T-cell (primary cell): ENCODE measurements at places on chromosomes 7 and 10. TPM values are rescaled to one million over a fixed set of nuclear protein-coding genes. Genes with fewer than 3 reads are reported as not detected.

DNA sequence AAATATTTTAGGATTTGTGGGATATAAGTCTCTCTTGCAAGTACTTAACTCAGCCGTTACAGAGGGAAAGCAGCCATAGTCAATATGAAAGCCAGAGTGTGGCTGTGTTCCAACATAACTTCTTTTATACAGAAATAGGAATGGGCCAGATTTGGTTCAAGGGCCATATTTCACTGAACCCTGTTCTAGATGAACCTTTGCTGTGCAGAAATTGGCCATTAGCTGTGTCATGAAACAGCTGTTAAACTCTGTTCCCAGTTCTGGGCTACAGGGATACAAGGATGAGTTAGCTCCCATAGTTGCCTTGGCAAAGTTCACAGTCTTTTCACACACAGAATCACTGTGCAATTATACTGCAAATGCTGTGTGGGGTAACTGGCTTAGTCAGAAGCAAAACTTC lies 213.9 kb upstream of the LRRN3 start:
- no peak for DNase-seq
- no peak overlapping the region for H3K4me3 ChIP-seq
- H3K4me1 ChIP-seq = peaks cover under 1% of the 10 kb centered on the region
- H3K27me3 ChIP-seq = no peaks in the 10 kb centered on the region

GRCh38 chr10:107733328-107734130 lies 569.0 kb upstream of the SORCS1 start:
- H3K27me3 ChIP-seq = no peaks in the 10 kb centered on the region
- no peak overlapping the region for H3K4me3 ChIP-seq
- no peak for DNase-seq
- no peaks in the 10 kb centered on the region for H3K4me1 ChIP-seq
- no peaks in the 10 kb centered on the region for H3K36me3 ChIP-seq

DNA sequence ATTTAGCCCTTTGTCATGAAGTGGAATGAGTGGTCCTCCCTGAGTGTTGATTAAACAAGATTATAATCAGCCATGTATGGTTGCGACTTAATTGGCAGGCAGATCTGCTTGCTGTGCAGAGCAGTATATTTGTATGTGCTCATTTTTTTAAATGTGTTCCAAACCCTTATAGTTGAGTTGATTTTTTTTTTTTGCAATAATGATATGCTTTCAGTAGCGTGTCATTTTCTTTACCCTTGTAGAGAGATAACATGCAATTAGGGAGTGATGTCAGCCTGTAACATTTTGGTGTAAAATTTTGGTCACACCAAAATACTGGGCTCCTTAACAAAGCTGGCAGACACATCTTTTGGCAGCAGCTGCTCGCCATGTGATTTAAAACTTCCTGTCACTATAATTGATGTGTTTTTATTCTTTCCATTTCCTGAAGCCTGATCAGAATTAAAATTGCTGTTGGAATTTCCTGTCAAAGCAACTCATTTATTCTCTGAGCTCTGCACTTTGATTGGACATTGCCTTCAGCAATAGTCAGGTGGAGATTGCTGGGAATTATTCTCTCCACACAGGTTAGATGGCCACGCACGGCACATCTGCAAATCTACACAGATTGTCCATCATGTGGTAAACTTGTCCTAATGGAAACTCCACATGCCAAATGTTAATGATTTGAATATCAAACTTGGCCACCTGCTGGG lies 125.3 kb downstream of the DYNC1I1 start:
- H3K4me1 ChIP-seq = no peaks in the 10 kb centered on the region
- no peaks in the 10 kb centered on the region for H3K36me3 ChIP-seq
- no peak overlapping the region for H3K27ac ChIP-seq
- H3K4me3 ChIP-seq = no peak overlapping the region

- H3K4me1 ChIP-seq = no peaks in the 10 kb centered on the region
- DNase-seq = no peak
- no peak overlapping the region for H3K4me3 ChIP-seq
Measured at GRCh38 chr10:69475433-69475830, 24.2 kb downstream of the TSPAN15 start.

GRCh38 chr7:132766660-132767059 lies 190.4 kb upstream of the PLXNA4 start:
- no peaks in the 10 kb centered on the region for H3K36me3 ChIP-seq
- peaks cover 9% of the 10 kb centered on the region for H3K4me1 ChIP-seq
- H3K27ac ChIP-seq = no peak overlapping the region
- H3K27me3 ChIP-seq = no peaks in the 10 kb centered on the region
- no peak for DNase-seq
- H3K4me3 ChIP-seq = no peak overlapping the region

Gene CTTNBP2
- not detected for total RNA-seq

DNA sequence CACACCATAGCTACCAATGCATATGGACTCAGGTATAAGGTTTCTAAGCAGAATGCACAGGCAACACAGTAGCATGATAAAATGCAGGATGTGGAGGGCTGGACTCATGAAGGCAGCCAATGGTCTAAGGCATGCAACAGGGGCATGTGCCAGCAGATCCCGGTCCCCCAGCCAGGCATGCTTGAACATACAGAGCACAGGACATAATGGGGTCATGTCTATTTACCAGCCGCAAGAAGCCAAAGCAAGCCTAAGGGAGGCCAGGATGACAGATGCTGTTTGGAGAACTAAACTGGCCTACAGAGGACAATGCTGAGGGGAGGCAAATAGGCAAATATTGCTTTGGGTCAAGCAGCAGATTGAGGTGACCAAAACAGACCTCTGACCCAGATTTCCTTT lies 60.0 kb upstream of the PDLIM1 start:
- H3K4me3 ChIP-seq = no peak overlapping the region
- H3K27ac ChIP-seq = no peak overlapping the region
- no peaks in the 10 kb centered on the region for H3K36me3 ChIP-seq
- H3K4me1 ChIP-seq = no peaks in the 10 kb centered on the region
